A549 treated with Mapracorat at 1 μM for 4 hours (cell line): ENCODE measurements at places on chromosomes 6 and 20. TPM values are rescaled to one million over a fixed set of nuclear protein-coding genes. Genes with fewer than 3 reads are reported as not detected.

Gene JPH2
- 4.6 to 5.7 TPM (median 4.9 TPM) in 5 replicates for total RNA-seq

Gene BNIP5
- not detected in 5 replicates for total RNA-seq

Gene MEP1A
- total RNA-seq, result not detected in 5 replicates

Gene LIN28B
- 1.2 to 1.4 TPM (median 1.3 TPM) in 5 replicates for total RNA-seq

Gene PRICKLE4
- 0.47 to 0.91 TPM (median 0.66 TPM) in 5 replicates for total RNA-seq
